ENCODE measurements at places on chromosomes 2 and 18.
A peak's percentile ranks its signal among the peaks of the same experiment; 100 is the strongest.

DNA sequence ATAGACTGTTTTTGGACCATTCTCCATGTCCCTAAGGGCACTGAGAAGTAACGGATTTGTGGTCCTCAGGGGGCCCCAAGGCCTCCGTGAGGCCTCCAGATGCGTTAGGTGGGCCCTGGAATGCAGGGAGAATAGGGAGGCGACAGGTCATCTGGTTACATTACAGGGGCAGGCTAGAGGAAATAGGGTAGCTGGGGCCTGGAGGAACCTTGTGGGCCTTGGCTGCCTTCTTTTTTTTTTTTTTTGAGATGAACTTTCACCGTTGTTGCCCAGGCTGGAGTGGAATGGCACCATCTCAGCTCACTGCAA, 28.9 kb downstream of the ZFP36L2 start:
- no peak for DNase-seq

DNA sequence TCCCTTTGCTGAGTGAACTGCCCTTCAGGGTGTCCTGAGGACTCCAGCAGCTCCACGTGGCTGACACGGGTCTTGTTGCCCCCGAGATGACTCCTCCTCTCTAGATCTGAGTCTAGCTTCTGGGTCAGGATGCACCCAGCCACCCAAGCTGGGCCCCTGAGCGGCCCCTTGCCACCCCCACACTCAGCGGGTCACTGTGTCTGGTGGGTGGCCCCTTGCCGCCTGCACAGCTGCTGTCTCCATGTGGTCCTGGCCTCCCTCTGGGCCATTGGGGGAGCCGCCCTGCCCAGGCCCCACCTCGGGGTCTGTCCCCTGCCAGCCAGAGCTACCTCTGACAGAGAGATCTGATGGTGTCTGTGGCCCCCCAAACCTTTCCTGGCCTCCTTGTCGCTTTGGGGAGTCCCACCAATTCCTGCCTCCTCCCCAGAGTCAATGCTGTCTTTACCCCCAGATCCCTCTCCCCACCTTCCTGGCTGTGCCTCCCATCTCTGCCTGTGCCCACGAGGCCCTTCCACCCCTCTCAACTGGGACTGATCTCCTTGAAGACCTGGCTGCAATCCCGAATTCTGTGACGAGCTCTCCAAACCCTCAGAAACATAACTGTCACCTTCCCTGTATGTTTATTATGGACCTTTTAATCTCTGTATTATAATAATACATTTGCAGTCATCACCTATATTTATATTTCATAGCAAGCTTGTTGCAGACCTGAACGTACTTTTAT, 46.5 kb downstream of the TWIST2 start:
- DNase-seq: no peak

DNA sequence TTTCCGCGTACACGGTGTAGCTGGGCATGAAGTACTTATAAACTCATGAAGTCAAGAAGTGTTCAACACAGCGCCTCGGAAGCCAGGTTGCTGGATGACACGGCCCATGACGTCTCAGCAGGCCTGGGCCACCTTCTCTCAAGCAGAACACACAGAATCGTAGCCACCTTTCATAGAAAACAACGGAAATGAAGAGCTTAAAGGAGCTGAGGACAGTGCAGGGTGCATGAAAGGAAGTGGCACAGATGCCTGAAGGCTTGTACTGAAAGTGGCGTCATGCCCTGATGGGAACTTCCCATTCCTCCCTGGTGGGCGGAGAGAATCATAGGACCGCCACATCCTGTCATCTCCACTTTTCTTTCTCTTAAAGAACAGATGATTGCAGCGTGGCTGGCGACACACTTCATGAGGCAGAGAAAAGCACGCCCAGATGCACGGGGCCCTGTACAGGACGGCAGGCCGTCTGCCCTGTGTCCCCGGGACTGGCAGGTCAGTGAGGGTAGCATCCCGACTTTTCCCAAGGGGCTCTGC, 31.1 kb downstream of the HDAC4 start:
- DNase-seq: peak; percentile 59

GRCh38 chr2:38751596-38752410, 642 bp upstream of the SRSF7 start:
- DNase-seq: no peak

- no peak for DNase-seq
Observed at GRCh38 chr2:63856303-63856603, 14.6 kb downstream of the UGP2 start.

GRCh38 chr2:9842487-9843228, 616 bp upstream of the TAF1B start:
- no peak for DNase-seq

DNA sequence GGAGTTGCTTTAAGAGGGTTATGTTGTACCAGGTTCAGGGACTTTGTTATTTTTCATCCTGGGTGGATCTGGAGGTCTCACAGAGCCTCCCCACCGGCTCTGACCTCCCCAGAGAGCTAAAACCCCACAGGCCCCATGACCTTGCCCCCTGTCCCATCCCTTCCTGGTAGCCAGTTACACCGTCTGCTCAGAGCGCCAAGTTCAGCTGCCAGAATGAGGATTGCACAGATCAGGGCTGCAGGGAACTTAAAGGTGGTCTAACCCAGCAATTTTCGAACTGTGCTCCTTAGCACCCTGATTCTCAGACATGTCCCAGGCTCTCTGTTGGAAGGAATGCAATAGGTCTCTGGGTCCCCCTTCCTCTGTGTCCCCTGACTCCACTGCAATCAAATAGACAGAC, 32.1 kb downstream of the ATOH8 start:
- no peak for DNase-seq

DNA sequence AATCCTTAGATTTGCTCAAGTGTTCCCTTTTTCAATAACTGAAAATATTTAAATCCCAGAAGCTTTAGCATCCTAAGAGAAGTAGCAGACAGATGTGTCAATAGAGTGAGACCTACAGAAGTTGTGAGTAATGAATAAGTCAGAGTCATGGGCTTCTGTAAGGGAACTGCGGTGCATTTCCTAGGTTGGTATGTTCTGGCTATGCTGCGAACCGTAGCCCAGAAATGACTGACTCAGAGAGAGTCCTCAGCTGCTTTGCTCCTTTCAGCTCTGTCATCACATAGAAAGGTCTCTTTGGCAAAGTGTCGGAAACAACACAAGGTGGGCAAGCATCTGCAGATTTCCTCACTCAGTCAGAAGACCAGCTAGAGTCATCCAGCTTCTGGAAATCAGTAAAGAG, 297.1 kb downstream of the ARHGAP15 start:
- DNase-seq: no peak

DNA sequence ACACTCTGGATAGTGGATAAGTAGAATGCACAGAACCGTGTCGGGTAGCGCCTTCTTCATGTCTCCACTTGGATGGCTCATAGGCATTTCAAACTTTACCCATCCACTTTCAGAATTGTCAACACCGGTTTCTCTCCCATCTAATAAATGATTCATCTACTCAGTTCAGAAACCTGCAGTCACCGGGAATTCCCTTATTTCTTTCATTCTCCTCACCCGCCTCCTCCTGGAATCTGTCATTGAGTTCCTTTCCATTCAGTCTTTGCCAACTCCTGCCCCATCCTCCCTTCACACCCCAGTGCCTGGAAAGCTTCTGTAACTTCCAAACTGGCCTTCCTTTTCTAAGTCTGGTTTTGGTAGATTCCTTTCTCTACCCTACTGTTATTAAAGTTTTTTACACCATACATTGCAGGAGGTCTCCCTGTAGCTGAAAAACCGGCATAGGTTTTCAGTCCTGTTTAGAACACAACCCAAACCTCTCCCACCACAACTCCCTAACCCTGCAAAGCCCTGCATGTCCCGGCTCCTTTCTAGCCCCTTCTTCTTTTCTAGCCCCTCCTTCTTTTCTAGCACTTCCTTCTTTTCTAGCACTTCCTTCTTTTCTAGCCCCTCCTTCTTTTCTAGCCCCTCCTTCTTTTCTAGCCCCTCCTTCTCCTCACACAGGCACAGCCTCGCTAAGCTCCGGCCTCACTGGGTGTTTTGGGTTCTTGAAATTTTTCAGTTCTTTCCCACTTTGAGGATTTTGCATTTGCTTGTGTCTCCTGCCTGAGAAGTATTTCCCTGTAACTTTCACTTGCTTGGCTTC, 133.9 kb upstream of the KLHL14 start:
- DNase-seq: peak; percentile 18

DNA sequence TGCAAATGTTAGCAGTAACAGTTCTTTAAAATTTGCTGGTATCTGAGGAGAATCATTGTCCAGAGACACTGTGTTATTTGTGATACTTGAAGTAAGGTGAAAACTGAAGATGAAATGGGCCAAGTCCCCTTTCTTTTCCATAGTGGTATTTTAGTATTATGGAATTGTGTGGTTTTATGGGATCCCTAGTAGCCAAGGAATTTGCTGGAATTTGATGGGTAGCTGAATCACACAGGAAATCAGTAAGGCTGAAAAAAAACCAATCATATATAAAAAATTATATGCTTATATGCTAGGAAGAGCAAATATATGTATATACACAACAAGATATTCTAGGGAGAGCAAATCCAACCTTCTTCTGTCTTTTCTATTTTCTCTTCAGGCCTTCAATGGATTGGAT, 54.2 kb upstream of the TACR1 start:
- DNase-seq: no peak

GRCh38 chr2:232994446-232994845, 18.6 kb downstream of the NGEF start:
- DNase-seq: no peak

GRCh38 chr2:37926635-37927034, 1.5 kb downstream of the RMDN2 start:
- DNase-seq: no peak

DNA sequence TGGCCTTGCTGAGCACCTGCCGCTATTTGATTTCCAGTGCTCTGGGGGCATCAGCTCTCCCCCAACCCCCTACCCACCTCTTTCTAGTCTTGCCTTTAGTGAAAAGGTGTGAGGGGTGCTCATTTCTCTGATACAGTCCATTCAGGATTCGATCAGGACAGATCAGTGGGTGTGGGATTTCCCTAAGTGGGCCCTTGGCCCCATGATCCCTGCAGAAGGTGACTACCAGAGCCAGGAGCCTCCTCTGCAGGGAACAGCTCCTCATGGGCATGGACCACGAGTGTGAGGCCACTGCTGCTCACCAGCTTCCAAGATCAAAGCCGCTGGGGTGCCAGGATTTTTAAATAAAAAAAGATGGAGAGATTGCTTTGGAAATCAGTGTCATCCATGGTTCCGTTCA, 835.2 kb upstream of the ID2 start:
- no peak for DNase-seq

DNA sequence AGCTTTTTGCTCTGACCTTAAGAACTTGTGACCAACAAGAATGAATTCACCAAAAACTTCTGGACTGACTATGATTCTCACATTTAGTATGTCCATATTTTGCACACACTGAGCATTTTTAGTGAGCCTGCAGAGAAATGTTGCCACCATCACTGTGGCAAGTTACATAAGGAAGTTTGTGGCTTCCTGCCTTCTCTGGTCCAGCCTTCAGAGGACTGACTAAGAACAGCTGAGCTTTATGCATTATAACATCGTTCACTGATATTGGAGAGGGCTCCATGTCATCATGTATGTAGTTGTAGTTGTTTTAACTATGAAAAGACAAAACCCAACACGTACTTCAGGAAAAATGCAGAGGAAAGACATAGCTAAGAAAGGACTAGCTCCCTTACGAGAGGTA, 218.0 kb upstream of the CRIM1 start:
- peak; percentile 2 for DNase-seq

- no peak for DNase-seq
Observed at GRCh38 chr2:17182399-17182798, 335.8 kb downstream of the RAD51AP2 start.

- DNase-seq: no peak
Observed at GRCh38 chr2:171909266-171909665, 13.0 kb upstream of the HAT1 start.

- DNase-seq: no peak
Observed at GRCh38 chr18:13235421-13235831, 16.9 kb downstream of the LDLRAD4 start.

DNA sequence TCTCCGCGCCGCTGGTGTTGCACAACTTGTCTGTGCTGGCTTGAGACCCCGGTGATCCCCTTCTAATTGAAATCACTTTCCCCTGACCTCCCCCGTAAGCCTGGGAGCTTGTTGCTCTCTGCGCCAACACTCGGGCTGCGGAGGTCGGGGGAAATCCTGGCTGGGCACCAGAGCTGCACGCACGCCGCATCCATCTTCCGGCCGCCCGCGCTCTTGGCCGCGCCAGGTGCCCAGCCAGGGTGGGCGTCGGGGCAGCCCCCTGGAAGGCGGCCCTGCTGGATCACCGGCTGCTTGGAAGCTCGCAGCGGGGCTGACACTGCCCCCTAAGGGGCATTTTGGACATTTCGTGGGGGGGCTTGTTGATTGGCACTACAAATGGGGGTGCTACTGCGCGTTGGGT, 280.3 kb upstream of the SKOR2 start:
- no peak for DNase-seq

- DNase-seq: no peak
Observed at GRCh38 chr18:45682181-45682580, 41.8 kb upstream of the SLC14A1 start.

GRCh38 chr2:184923751-184924150, 325.4 kb downstream of the ZNF804A start:
- DNase-seq: no peak

GRCh38 chr2:168355121-168355520, 101.0 kb upstream of the CERS6 start:
- no peak for DNase-seq

GRCh38 chr2:8544171-8544785, 137.6 kb upstream of the ID2 start:
- DNase-seq: no peak

- DNase-seq: no peak
Observed at GRCh38 chr18:11785444-11786055, 65.7 kb upstream of the CHMP1B start.

DNA sequence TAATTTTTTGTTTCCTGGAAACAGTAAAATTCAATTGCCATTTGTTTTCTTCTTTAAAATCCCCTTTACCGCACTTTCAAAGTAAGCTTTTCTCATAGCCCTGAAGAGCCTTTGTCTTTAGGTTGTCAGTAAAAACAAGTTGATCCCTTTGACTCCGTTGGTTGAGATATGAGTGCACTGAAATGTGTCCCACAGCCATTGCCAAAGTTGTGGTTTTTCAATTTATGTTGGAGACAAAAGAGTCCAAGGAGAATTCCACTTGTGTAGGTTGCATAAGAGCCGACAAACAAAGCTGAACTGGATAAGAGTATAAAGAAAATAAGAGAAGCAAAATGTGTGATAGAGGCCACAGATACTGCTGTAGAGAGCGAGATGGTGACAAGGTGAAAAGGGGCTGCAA, 26.1 kb upstream of the HNMT start:
- DNase-seq: no peak

DNA sequence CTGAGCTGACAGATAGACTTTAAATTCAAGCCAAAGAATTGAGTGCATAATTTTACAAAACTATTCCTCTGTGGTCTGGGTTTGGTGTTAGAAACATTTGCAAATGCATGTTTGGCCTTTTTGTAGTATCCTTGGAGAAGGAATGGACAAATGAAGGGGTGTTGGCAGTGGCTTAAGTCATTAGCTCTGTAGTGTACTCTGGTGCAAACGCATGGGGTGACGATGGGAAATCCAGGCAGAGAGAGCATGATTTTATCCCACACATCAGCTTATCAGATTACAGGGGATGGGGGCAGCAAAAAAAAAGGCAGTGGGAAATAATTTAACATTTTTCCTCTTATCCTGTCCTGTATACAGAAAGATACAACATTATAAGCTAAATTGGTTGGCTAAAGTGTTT, 320.6 kb downstream of the ZNF516 start:
- DNase-seq: no peak

GRCh38 chr2:19883971-19884720, 17.6 kb downstream of the TTC32 start:
- DNase-seq: no peak

GRCh38 chr2:173924285-173924684, 40.9 kb downstream of the SP3 start:
- DNase-seq: no peak
